ENCODE measurements at places on chromosomes 6 and 20. TPM values are rescaled to one million over a fixed set of nuclear protein-coding genes. Genes with fewer than 3 reads are reported as not detected.
A peak's percentile ranks its signal among the peaks of the same experiment; 100 is the strongest.

- no peak for DNase-seq
Measured at GRCh38 chr20:15362849-15363248, 1025.4 kb upstream of the FLRT3 start.

DNA sequence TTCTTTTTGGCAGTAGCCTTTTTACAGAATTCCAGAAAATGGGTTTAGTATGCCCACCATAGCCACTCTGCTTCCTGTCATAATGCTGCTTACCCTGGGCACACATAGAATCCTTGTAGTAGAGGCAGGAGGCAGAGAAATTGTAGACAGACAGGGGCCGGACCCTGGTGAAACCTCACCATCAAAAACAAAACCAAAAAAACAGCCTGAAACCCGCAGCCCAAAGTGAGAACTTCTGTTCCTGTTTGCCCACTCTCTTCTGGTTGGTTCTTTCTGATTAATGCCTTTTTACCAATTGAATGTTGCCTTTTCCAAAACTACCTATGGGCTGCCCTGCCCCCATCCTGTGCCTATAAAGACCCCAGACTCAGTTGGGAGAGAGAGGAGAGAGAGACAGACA, 188.2 kb downstream of the CDKAL1 start:
- no peak for DNase-seq

DNA sequence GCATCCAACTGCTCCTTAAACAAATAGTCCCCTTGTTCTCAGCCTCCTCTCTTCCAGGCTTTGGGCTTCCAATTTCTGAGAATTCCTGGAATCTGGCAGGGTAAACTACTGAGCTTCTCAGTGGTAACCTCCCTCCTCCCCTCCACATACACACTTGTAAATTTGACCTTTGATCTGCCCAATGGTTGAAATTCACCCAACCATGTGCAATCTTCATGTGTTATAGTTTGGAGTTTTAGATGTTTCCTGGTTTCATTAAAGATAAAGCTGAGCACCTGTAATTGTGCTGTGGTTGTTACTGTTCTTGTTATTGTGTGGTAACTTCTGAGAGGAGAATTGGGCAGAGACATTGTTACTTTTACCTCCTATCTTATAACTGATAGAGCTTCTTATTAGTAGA, 328.4 kb downstream of the TPBG start:
- DNase-seq: peak; percentile 8

- DNase-seq: no peak
Measured at GRCh38 chr6:46632053-46632452, 20.6 kb downstream of the CYP39A1 start.

DNA sequence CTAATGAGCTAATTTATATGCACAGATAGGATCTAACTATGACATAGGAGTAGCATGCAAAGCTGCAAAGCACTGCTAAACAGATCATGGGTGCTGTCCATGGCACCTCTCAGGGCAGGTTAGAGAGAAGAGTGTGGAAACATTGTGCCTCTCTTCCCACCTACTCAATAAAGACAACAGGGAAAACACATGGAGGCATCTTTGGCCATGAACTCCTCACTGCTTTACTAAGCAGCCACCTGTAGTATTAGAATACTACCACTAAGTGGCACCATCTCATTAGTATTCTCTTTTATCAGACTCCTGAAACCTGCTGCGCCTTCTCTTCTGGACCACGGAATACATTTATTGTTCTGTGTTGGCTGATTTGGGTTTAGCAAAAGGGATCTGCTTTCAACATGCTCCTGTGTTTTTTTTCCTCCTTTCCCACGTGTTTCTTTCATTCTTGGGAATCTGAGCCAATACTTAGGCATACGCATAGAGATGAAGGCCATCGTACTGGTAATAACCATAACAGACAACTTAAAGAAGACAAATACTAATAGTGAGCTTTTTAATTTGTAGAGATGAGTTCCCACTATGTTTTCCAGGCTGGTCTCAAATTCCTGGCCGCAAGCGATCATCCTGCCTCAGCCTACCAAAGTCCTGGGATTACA, 9.4 kb upstream of the HDDC2 start:
- DNase-seq: peak; percentile 85

DNA sequence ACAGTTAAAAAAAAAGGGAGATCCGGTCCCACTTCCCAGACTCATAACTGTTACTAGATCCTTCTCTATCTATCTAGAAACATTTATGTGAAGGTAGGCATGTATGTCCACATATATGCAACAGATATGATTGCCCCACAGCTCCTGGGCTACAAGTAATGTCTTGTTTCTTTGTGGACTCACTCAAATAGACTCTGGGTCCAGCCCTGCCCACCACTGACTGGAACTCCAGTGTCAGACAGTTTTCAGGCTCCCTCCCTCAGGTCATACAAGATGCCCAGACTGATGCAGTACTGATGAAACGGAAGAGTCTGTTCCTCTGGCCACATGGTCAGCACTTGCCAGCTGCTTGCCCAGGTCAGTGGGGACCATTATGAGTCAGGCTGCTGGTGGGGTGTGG, 30.8 kb upstream of the IER3 start:
- no peak for DNase-seq

- DNase-seq: no peak
Measured at GRCh38 chr6:147738099-147738498, 229.6 kb downstream of the SAMD5 start.

The KIF6 gene
- total RNA-seq: 2.9 TPM

DNA sequence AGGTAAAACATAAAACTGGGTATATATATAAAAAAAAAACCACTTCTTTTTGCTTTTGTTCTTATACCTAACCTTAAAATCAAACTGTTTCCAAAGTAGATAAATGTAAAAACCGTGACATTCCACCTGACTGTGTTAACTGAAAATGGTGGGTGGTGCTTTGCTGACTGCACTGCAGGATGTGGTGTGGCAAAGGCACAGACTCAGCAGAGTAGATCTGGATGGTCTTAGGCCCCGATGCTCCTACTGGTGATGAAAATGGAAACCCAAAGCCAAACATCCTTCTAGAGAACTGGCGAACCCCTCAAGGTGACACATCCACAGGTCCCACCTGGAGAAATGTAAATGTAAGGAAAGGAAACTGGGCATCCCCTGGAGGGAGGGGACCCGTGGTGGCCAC, 8.9 kb downstream of the TGIF2 start:
- no peak for DNase-seq

GRCh38 chr6:47532981-47533585, 55.5 kb downstream of the CD2AP start:
- no peak for DNase-seq

The DEFB126 gene
- total RNA-seq: not detected

The ULBP2 gene
- 1.3 TPM for total RNA-seq

DNA sequence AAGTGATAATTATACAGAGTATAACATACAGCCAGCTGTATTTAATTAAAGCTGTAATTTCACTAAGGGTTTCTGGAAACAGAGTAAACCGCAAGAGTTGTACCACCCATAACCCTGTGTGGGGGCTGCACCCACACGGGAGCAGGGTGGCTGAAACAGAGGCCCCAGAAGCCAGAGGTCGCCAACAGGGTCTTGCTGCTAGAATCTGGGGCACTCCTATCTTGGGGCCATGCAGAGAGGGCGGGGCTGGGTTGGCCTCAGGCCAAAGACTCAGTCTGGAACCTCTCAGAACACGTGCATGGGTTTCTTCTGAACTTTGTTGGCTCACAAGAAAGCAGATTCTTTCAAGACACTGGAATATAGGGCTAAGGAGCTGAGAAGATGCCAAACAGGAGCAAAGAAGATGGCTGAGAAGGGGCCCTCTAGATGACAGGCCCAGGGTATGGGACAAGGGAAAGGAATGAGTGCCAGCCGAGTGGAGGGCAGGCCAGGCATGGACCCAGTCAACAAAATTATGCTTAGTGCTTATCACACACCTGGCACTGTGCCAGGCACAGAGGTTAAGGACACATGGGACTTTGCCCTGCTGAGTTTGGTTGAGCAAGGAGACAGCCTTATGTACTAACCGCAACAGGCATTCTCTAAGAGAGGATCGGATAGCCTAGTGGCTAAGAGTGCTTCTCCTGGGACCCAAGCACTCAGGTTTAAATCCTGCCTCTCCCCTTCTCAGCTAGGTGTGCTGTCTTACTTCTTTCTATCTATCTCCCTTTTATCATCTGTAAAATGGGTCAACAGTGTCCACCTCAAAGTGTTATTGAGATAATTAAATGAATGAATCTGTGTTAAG, 96.6 kb upstream of the FOXP4 start:
- peak; percentile 94 for DNase-seq

The ACAT2 gene
- total RNA-seq: 20.4 TPM

The NEURL2 gene
- 27.5 TPM for total RNA-seq

The SF3B5 gene
- 101 TPM for total RNA-seq

The GATA5 gene
- 1.0 TPM for total RNA-seq

The GLP1R gene
- 0.22 TPM for total RNA-seq

GRCh38 chr6:43078691-43079090, 2.6 kb downstream of the PTK7 start:
- DNase-seq: no peak

- no peak for DNase-seq
Measured at GRCh38 chr20:58797371-58798338, 53.0 kb downstream of the GNAS-AS1 start.

GRCh38 chr6:117399924-117400323, 25.8 kb downstream of the ROS1 start:
- no peak for DNase-seq

DNA sequence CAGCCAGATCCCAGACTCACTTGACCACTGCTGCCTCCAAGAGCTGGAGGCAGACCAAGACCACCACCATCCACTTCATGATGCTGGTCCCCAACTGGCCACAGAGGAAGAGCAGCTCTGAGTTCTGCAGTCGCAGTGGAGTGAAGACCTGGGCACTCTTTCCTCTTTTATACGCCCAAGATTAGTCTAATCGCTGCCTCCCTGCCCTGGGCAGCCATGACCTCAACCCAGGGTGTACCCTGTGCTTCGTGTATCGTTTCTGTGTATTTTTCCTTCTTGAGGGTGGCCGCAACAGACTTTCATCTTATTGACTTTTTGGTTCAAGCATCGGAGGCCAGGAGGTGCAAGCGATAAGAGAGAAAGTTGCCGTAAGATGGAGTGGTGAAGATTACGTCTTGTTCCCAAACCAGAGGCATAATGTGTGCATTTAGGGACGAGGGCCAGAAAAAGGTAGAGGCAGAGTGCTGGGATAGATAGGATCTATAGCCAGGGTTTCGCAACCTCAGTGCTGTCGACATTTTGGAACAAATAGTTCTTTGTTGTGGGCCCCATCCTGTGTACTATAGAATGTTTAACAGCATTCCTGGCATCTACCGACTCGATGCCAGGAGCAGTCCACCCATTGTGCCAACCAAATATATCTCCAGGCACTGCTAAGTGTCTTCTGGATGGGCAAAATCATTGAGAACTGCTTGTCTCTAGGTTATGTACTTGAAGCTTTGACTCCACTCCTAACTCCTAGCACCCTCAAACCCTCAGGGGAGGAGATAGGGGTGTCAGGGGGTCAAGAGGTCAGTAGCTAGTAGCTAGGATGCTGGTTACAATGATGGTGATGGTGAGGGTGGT, at the start of gene PGC:
Gene PGC (minus strand): TSS at position 142 of the 846 bp plus-strand sequence. CDS start 63 bp downstream, at position 79.
- DNase-seq: no peak

The ZNF391 gene
- total RNA-seq: 5.4 TPM

DNA sequence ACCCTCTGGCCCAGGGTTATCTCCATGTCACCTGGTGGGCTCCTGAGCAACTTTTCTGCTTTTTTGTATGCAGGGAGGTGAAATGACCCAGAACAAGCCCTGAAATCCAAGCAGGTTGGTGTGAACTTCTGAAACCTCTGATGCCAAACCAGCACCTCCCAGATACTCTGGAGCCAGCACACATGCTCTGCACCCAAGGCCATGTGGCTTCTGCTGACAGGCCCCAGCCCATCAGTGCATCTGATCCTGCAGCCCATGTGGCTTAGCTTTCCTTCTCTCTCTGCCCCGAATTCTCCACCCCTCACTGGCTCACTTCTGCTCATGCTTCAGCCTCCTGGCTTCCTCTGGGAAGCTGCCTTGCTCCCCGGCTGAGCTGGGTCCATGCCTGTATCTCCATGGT, 59.3 kb upstream of the RPS6KA2 start:
- no peak for DNase-seq

- DNase-seq: no peak
Measured at GRCh38 chr20:4027590-4028265, 12.4 kb upstream of the RNF24 start.

The TRIM40 gene
- not detected for total RNA-seq

DNA sequence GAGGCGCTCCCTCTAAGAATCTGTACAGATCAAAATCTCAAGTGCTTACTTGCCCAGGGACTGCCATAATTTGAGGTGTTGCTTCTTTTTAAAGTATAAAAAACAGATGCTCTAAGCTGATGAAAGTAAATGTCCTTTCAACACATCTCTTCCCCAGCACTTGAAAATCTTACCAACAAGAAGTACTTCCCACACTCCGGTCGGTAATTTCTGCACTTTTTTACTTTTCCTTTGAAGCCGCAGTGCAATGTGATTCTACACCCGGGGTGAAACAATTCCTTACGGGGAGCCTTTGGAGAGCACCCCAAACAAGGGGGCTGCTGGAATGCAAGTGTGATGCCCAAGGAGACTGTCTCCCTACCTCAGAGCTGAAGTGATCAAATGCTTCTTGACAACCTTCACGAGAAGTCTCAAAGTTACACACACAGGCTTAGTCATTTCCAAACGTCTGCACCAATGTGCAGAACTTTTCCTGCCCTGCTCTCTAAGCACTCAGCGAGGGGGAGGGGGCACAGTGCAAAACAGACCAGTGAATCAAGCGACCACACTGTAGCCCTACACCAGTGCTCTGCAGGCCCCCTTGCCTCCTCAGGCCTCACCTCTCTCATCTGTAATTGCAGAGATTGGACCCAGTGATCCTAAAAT, 56.7 kb downstream of the ATXN1 start:
- DNase-seq: no peak

The SOBP gene
- 9.5 TPM for total RNA-seq

- no peak for DNase-seq
Measured at GRCh38 chr6:38481851-38482250, 157.9 kb downstream of the BTBD9 start.

DNA sequence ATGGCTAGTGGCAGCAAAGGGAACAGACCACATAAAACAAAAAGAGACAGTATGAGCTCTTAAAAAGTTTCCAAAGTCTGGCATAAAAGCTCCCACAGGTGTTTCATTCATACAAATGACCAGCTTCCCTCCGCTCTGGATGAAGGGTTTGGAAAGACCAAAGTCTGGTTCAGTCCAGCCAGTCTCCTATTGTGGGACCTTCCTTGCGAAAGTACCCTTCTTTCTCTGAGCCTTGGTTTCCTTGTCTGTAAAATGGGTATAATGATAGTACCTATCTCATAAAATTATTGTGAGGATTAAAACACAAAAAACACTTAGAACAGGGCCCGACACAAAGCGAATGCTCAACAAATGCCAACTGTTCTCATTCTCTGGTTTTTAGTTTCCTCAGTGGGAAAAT, 77.2 kb downstream of the UNC5CL start:
- no peak for DNase-seq

DNA sequence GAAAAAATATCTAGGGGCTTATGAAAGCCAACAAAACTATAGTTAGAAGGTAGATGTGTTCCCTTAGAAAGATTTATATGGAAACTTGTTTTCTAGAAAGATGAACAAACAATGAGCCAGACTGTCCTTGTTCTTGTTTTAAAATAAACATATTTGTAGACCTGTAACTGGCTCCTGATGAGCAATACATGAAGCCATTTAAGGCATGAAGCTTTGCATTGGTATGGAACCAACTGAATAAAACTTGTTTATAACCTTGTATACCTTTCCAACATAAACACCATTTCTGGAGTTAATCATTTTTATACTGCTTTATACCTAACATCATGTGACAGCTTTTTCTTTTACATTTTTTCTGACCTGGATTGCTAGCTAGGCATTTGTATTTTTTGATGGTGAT, 247.8 kb downstream of the PRL start:
- no peak for DNase-seq

The PPARD gene
- total RNA-seq: 24.4 TPM

The BHLHE23 gene
- total RNA-seq: not detected

The EEF1A2 gene
- total RNA-seq: 18.1 TPM

Data from kidney (tissue), 22 donors.